SJSA1 (cell line): ENCODE measurements at places on chromosomes 6 and 20. TPM values are rescaled to one million over a fixed set of nuclear protein-coding genes. Genes with fewer than 3 reads are reported as not detected.

SLC16A10 gene
- 0.06 TPM in 1 of 2 replicates, not detected in the other for total RNA-seq

BTNL2 gene
- not detected in 2 replicates for total RNA-seq

DNA sequence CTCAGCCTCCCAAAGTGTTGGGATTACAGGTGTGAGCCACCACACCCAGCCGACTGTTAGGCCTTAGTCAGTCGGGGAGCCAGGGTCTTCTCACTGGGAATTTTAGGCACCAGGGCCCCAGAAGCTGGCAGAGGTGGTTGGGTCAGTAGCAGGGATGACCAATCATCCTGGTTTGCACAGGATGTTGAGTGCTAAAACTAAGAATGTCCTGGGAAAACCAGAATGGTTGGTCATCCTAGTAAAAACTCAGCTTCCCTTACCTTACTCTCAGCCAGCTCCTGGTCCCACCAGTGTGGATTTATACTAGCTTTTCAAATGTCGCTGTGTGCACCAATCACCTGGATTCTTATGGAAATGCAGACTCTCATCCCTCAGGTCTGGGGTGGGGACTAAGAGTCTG is 31.8 kb downstream of the KCNG1 start:
- peaks cover 4% of the 10 kb centered on the region; the same call in 1 of the 2 replicates for H3K4me1 ChIP-seq
- H3K27me3 ChIP-seq = no peaks in the 10 kb centered on the region
- H3K27ac ChIP-seq = no peak overlapping the region
- DNase-seq = no peak
- H3K4me3 ChIP-seq = no peak overlapping the region
- H3K36me3 ChIP-seq = no peaks in the 10 kb centered on the region

GRCh38 chr20:51654495-51654894 is 112.0 kb upstream of the NFATC2 start:
- no peak for DNase-seq
- H3K36me3 ChIP-seq = 0 out of 2 replicates have a peak, but pooled peaks cover 2% of the 10 kb centered on the region

DNA sequence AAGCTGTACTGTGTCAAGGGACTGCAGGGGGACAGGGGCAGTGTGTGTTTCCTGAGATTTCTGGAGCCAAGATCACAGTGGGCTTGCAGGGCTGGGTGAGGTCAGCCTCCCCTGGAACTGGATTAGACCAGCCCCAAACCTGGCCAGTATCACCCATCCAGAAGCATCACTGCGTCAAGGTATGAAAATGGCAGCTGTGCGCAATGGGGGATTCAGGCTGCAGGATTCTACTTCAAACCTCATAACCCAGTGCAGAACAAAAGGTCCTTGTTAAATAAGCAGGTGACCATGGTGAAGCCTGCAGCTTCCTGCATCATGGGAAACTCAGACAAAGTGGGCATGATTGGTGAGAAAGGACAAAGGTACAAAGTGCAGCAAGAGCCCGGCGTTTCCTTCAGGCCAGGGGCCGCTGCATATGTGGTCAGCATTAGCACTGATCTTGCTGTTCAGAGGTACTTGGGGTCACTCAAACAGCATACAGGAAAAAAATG is 33.4 kb downstream of the TRAF3IP2 start:
- H3K27ac ChIP-seq = 0 out of 2 replicates have a peak overlapping the region, but pooled peaks have one; percentile 84
- no peak overlapping the region for H3K4me3 ChIP-seq
- H3K36me3 ChIP-seq = peaks cover 64% of the 10 kb centered on the region
- peaks cover 81% of the 10 kb centered on the region for H3K4me1 ChIP-seq
- no peaks in the 10 kb centered on the region for H3K27me3 ChIP-seq
- no peak for DNase-seq
